Inflammatory macrophage treated with lipopolysaccharide for 1 hour (primary cell): ENCODE measurements at places on chromosomes 2 and 18.

DNA sequence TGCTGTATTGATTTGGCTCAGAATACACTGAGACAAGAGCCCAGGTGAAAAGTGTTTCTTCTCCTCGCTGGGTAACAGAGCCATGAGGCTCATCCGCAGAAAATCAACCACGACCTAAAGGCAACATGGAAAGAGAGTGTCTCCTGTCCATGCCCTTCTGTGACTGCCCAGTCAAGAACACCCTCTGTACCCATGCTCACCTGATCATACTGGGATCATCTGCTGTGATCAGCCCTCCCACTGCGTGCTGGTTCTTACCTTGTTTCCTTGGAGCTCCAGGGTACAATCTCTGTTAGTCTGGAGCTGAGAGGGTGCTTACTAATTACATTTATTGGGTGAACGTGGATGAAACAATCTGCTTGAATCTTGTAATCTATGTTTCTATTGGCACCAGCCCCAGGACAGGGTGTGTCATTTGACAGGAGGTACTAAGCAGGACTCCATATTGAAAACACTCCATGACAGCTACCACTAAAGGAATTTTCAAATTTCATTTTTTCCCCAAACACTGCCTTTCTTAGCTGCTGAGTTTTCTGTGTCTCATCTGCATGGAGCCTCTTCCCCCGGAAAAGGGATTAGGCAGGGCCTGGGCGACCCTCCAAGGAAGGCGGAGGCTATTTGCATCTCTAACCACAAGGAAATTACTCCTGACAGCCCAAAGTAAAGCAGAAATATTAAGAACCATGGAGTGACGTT lies 39.7 kb upstream of the GRP start:
- DNase-seq, result no peak

- no peak for DNase-seq
Measured at GRCh38 chr2:202815548-202816360, 55.8 kb downstream of the ICA1L start.

DNA sequence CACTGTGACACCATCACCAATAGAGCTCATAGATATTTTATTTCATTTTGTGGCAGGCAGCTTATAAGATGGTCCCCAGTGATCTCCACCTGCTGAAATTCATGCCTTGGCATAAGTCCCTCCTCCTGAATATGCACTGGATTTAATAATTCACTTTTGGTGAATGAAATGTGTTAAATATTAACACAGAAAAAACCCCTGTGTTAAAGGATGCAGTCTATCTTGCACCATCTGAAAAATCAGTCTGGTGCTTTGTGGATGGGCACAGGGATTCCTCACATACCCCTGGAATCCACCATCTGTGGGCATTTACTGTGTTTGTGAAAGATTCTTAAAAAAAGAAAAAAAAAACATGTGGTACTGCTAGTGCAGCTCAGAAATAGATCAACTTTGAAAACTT lies 26.1 kb upstream of the WIPF1 start:
- DNase-seq, result no peak

- peak; percentile 70 for DNase-seq
Measured at GRCh38 chr2:170455617-170456426, 259.3 kb upstream of the SP5 start.

- DNase-seq, result no peak
Measured at GRCh38 chr2:12928197-12928774, 211.6 kb downstream of the TRIB2 start.

DNA sequence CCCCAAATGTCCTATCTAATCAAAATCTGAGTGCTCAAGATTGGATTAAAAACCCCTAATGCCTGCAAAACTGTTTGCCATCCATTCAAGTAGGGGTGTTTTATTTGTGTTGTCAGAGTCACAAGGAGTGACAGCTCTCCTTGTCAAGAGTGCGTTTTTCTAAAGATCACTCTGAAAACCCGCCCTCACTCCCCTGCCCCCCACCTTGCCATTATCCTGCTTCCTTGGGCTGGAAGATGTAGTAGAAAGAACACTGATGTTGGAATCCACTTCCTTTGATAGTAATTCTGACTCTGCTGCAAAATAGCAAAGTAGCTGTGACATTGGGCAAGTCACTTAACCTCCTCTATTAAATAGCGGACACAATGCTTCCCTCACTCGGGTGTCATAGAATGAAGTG lies 155.6 kb downstream of the TSN start:
- DNase-seq, result no peak

DNA sequence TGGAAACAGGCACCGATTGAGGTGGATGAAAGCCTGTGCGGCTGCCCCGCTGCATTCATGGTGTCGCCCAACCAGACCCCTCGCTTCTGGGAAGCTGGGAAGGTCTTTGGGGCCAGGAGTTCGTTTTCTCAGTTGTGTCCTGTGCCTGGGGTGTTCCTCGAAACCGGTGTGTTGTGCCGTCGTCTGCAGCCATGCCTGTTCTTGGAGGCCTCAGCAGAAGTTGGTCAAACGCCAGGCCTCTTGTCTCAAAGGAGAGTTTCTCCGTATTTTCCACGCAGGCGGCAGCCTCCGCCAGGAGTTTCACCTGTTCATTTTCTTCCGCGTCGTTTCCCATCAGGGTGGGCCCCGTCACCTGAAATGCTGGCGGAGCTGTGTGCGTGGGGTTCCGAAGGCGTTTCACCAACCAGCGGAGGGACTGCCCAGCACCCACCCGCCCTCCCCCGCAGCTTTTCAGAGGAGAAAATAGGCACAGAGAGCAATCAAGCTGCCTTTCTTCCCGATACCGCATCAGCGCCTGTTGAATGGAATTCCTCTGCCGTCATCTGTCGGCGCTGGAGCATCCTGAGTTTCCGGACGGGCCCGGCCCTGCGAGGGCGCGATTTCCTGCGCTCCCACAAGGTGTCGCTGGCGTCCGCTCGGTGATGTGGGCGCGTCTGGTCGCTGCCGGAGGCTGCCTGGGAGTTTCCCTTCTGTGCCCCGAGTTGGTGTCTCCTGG lies 17.0 kb upstream of the NFATC1 start:
- peak; percentile 77 for DNase-seq

GRCh38 chr2:223486751-223487150 lies 115.4 kb downstream of the SCG2 start:
- no peak for DNase-seq

GRCh38 chr18:78123144-78123909 lies 856.3 kb upstream of the SALL3 start:
- no peak for DNase-seq

- DNase-seq, result no peak
Measured at GRCh38 chr18:53261241-53261640, 921.2 kb downstream of the DCC start.

DNA sequence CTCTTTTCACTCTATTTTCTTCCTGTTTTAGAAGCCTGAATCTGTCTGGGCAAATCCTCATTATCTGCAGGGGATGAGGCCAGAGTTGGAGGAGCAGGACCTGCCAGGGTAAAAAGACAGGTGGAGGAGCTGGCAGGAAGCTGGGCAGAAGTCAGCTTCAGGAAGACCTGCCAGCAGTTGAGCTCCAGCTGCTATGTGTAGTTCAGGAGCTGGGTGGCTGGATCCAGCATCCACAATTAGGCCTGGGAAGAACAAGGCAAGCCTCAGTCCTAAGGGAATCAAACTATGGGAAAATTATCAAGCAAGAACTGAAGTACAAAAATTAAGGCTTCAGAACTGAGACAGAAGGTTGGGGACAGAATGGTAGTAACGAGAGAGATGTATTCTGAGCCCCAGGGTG lies 174.0 kb downstream of the MREG start:
- DNase-seq, result no peak

DNA sequence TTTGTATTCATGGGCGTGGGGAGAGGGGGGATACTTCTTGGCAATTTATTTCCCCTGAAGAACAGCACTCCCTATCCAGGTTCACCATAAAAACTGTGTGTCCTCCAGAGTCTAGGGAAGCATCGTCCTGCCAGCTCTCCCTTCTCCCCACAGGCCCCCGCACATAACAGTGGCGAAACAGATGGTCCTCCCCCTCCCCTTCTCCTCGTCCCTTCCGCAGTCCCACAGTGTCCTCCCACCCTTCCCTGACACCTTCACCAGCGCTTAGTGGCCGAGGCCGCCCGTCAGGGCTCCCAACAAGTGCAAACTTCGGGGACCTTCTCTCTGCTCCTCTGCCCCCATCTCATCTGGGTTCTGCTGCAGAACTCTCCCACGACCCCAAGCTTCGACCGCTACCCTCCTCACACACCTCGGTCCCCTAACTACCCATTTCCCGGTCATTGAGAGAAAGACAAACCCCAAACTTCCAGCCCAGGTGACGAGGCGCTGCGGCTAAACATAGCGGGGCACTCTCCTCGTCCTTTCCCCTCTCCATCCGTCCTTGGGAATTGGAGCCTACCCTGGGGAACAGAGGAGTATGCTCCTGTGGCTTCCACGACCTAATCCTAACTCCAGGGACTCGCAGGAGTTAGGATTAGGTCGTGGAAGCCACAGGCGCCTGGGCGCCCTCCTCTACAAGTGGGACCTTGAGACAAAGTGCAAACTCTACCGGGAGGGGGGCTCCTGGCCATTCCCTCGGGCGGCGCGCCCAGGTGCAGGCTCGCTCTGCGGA lies 971 bp downstream of the ZNF385B start:
- no peak for DNase-seq

DNA sequence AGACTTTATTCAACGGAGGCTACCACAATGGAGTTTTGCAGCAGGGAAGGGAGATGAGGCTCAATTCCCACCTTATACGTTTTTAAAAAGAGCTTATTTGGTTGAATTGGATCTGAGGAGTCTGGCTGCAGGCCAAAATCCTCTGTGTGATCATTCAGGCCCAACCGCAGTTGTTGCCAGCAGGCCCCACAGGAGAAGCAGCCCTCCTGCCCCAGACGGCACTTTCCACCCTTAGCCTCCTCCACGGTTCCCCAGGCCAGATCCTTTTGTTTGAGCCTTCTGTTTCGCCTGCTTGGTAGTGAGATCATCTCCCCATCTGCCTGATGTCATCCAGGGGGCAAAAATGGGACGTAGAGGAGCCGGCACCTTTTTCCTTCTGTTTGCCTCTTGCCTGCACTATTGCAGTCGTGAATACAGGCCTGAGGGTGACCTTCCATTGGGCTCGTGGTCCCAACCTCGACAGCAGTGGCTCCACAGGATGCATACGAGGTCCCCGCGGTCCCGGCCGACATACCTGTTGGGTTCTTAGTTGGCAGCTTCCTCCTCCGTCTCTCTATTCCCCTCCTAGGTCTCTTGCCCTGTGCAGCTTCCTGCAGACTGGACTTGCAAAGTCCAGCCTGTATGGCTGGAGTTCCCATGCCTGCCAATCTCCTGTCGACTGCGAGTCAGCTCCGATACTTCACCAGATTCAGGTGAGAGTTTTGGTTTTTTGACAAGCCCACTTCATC lies 9.3 kb upstream of the GPR35 start:
- DNase-seq, result no peak

- no peak for DNase-seq
Measured at GRCh38 chr2:27182346-27182745, 29.5 kb upstream of the ATRAID start.

DNA sequence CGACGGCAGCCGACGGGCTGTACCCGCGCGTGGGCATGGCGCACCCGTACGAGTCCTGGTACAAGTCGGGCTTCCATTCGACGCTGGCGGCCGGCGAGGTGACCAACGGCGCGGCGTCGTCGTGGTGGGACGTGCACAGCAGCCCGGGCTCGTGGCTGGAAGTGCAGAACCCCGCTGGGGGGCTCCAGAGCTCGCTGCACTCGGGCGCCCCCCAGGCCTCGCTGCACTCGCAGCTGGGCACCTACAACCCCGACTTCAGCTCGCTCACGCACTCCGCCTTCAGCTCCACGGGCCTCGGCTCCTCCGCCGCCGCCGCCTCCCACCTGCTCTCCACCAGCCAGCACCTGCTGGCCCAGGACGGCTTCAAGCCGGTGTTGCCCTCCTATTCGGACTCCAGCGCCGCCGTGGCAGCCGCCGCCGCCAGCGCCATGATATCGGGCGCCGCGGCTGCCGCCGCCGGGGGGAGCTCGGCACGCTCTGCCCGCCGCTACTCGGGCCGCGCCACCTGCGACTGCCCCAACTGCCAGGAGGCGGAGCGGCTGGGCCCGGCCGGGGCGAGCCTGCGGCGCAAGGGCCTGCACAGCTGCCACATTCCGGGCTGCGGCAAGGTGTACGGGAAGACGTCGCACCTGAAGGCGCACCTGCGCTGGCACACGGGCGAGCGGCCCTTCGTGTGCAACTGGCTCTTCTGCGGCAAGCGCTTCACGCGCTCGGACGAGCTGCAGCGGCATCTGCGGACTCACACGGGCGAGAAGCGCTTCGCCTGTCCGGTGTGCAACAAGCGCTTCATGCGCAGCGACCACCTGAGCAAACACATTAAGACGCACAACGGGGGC lies 2.0 kb downstream of the SP9 start:
- DNase-seq, result no peak

GRCh38 chr2:20638646-20639430 lies 12.1 kb downstream of the HS1BP3 start:
- DNase-seq, result no peak

- no peak for DNase-seq
Measured at GRCh38 chr2:6644261-6644660, 221.4 kb downstream of the CMPK2 start.

GRCh38 chr18:59878644-59879043 lies 21.2 kb upstream of the PMAIP1 start:
- DNase-seq, result peak; percentile 29

- DNase-seq, result no peak
Measured at GRCh38 chr2:20604401-20604911, 46.4 kb downstream of the HS1BP3 start.

- DNase-seq, result no peak
Measured at GRCh38 chr2:229170916-229171315, 100.2 kb downstream of the PID1 start.

GRCh38 chr2:29751390-29751789 lies 170.0 kb downstream of the ALK start:
- no peak for DNase-seq

DNA sequence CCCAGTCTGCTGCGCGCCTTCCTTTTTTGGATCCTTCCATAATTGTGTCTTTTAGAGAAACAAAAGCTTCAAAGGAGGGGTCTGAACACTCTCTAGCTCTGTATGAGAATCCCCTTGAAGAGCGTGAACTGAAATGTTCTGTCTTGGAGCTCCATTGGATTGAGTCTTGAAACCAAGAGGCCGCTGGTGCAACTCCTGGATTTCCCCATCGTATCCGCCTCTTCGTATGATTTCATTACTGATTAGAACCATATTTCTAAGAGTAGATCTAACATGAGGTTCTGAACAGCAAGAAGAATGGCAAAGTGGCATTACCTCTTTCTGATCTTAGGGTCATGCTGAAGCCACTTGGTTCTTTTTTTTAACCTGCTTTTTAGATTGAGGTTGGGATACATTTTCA lies 31.4 kb upstream of the NRP2 start:
- DNase-seq, result no peak

DNA sequence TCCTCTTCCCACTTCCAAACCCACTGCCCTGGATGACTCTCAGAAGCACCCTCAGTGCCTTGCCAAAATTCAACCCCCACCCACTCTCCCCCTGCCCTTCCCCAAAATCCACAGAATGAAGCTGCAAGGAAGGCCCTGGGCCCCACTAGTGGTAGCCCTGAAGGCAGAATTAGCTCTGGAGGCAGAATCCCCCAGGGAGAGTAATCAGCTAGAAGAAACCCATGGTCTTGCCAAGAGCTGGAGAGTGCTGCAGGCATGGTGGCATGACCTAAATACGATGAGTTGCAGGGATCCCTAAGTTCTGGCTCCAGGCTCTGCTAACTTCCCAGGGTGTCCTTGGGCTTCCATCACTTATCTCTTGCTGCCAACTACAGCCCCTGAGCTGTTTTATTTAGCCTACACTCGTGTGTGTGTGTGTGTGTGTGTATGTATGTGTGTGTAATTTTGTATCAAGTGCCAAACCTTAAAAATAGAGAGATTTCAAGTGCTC lies 7.9 kb downstream of the GAD1 start:
- no peak for DNase-seq
